ENCODE measurements at places on chromosomes 2 and 18.
A peak's percentile ranks its signal among the peaks of the same experiment; 100 is the strongest.

DNA sequence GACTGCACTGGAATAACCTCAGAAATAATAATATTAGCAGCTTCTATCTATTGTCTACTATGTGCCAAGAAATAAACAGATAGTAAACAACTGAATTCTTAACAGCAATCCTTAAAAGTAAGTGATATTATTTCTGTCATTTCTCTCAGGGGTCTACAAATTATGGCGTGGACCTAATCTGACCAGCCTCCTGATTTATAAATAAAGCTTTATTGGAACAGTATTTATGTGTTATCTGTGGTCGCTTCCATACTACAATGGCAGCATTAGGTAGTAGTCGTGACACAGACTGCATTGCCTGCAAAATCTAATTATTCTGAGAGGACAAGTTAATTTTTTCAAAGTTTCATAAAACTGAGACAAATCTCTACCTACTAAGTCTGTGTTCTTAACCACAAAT, 49.0 kb downstream of the SLC16A14 start:
- DNase-seq: no peak

DNA sequence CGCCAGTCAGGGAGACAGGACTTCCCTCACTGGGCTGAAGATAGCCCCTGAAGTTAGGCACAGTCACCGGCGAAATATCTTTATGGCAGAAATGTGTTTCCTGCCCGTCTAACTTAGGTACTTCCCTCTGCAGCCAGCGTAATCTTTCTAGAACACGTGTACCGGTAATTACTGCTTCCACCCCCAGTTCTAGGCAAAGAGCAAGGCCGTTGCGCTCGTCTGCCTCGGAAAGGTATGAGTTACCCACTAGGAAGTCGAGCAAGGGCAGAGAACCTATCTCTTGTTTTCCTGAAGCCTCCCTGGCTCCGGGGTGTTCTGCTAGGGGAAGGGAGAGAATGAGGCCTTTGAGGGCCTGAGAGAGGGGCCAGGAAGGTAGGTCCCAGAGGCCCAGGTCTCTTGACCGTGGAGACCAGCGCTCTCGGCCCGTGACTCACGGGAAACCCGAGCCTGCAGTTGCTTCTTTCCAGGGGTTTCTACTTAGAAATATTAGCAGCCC, 70.0 kb downstream of the TWSG1 start:
- peak; percentile 8 for DNase-seq

GRCh38 chr18:457140-457519, 43.4 kb downstream of the COLEC12 start:
- DNase-seq: no peak

- no peak for DNase-seq
These were observed 124.2 kb downstream of the LPIN1 start for GRCh38 chr2:11870584-11870983.

- no peak for DNase-seq
These were observed 258.6 kb upstream of the CRIM1 start for GRCh38 chr2:36097022-36097421.

- DNase-seq: peak; percentile 14
These were observed 891 bp upstream of the KHK start for GRCh38 chr2:27085673-27086089.

- DNase-seq: no peak
These were observed 377.1 kb upstream of the SLC39A10 start for GRCh38 chr2:195279840-195280427.

DNA sequence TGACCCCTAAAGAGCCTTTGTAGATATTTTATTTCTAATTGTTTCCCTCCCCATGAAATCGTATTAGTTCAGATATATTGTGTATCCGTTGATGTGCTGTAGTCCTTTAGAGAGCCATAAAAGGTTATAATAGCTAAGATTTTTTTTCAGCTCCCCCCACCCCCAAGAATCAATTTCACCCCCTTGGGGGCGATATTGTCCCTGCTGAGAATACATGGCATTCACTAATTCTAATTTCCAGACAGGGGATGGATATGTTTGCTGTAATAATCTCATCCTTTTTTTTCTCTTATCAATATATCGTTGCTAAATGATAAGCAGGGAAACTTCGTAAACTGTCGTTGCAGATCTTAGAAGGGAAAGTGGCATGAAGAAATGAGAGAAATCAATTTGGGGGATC, 530.7 kb downstream of the TMEM182 start:
- no peak for DNase-seq

GRCh38 chr2:224283466-224283965, 118.4 kb downstream of the FAM124B start:
- DNase-seq: no peak

DNA sequence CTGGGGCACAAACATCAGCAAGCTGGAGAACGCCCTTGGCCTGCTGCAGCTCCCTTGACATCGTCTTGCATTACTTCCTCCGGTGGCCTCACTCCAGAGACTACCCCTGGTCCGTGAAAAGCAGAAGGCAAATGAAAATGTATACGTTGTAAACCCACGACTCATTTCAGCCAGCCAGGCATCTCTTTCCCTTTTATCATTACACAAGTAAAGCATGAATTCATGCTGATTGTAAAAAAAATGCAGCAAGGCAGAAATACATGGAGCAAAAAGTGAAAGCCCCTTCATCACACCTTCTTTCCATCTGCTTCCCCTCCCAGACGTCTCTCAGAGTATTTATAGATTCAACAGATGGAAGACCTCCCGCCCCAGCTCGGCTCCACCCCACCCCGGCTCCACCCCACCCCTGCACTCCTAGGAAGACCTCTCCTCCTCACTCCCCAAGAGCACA, 41.6 kb upstream of the RALBP1 start:
- no peak for DNase-seq

DNA sequence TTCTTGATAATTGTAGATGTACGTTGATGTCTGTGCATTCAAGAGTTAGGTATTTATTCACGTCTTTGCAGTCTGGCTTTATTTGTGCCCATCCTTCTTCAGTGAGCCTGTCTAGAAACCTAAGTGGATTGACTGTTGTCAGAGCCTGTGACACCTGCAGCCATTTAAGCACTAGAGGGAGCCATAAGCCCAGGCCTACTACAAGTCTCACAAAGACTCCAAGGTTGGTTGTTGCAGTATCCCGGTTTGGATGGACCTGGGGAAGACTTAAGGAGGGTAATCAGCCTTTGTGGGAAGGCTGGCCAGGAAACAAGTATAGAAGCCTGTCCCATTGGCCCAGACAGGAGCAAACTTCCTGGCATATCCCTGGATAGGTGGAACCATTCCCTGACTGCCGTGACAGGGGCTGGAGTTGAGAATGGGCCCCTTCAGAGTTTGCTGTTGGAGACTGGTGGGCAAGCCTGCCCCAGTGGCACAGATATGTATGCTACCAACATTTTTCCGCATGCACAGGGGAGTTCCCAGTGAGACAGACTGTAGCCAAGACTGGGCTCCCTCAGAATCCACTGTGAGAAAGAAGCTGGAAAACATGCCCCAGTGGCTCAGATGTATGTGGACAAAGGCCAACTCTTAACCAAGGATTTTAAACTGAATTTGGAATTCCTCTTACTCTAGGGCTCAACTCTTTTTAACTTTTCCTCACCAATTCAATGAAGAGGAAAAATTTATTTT, 9.3 kb upstream of the LRRC30 start:
- no peak for DNase-seq

DNA sequence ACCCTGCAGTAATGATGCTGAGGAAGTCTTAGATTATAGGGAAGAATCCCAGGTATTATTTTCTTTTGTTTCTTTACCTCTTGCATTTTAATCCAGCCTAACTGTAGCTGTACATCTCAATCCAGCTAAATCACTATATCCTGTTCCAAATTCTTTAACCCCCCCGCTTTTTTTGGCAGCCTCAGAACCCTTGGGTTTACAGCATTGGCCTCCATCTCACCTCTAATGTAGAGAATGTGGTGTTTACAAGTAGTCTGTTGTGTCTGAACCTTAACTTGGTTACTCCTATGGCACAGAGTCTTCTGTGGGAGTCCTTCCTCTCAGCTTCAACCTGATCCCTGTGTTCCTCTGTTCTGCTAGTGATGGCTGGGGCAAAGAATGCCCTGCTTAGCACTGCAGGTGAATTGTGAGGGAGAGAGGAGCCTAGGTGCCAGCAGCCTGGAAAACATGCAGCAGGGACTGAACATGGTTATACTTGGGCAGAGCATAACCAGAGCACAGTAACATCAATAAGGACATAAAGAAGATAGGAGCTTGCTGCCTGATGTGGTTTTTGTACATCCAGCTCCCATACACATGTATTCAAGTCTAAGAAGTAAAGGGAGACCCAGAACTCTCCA, 130.2 kb downstream of the FAM124B start:
- DNase-seq: no peak

DNA sequence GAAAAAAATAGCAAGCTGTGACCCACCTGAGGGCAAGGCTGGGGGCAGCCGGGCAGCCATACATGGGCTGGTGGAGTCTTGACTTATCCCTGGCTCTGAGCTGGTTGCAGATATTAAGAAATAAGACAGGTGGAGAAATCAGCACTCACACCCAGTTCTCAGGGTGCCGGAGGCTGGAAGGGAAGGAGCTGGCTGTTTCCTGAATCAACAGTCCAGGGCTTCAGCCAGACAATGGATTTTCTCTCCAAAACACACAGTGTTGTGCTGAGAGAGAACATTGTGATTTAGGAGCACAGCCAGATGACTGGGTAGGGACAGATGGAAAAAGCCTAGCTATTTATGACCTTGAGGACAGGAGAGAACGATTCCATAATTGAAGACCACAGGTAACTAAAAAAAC, 208.8 kb downstream of the LDLRAD4 start:
- no peak for DNase-seq

DNA sequence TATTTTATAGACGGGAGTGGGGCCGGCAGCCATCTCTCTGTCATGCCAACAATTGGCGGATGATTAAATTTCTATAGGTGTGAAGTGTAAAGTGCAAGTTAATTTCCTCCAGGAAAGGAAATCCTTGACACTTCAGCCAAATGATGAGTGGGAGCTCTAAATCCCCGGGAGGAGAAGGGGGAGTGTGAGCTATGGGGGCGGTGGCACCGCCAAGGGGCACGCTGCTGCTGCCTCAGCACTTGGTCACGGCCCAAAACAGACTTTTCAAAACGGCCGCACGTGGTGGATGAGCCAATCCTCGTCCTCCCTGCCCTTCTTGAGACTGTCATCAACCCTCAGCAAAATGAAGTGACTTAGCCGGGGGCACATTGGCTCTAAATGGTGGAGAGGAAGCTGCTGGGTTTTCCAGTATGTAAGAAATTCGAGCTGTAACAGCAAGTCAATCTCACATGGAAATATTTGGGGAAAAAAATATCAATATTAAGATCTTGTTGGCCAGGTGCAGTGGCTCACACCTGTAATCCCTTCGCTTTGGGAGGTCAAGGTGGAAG, 200.8 kb downstream of the TFCP2L1 start:
- no peak for DNase-seq

GRCh38 chr2:37769551-37769950, 98.1 kb upstream of the CDC42EP3 start:
- no peak for DNase-seq

DNA sequence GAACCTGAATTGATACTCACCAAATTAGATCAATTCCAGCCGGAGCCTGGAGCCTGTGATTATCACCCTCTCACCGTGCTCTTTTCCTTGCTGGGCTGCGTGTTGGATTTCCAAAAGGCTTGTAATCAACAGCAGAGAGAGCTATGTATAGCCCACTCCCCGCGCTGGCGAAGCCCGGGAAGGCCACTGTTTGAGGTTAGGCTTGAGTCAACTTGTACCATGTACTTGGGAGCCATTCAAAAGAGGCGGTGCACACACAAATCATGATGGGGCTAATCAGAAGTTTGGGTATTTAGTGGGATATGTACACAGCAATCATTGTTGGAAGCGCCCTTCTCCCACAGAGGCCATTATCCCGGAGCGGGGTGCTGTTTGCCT, 151.6 kb downstream of the GLI2 start:
- DNase-seq: no peak

DNA sequence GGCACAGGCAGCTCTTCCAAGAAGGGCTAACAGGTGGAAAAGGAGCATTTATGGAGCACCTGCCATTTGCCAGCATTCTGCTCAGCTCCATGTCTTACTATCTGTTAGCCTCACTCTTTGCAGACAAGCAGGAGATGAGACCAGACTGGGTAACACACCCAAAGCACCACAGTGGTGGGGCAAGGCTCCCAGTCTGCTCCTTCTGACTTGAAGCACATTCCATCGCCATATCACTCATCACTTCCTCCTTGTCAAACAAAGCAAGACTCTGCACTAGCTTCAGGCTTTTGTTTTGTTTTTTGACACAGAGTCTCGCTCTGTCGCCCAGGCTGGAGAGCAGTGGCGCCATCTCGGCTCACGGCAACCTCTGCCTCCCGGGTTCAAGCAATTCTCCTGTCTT, 182.8 kb downstream of the MGAT5 start:
- no peak for DNase-seq

DNA sequence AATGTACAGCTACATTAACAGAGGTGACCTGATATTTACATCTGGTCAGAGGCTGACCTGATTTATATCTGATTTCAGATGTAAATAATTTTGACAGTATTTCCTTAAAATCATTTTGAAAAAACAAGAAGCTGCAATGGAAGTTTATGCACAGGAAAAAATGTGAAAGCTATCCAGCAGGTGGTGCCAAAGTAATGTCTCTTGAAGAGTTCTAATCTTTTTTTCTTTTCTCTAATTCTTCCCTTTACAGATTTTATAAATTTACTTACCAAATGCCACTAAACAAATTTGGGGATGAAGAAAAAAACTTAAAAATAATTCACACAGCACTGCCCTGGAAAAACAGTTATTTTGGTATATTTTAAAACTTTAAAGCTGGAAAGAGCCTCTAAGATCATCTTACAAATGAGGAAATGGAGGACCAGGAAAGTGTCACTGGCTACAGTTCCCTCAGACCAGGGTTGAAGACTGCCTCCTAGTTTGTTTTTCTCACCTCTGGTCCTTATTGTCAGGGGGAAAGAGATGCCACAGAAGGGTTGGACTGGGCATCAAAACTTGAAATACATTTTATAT, 16.4 kb upstream of the FBLN7 start:
- no peak for DNase-seq

DNA sequence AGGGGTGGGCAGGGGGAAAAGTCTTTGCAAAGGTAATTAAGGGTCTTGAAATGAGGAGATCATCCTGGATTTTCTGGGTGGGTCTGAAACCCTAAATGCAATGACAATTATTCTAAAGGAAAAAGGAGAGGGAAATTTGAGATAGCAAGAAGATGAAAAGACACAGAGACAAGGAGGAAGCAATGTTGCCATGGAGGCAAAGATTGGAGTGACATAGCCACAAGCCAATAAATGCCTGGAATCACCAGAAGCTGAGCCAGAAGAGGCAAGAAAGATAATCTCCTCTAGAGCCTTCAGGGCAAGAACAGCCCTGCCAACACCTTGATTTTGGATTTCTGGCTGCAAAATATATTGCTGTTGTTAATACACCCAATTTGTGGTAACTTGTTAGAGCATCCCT, 1246.3 kb upstream of the PIK3C3 start:
- no peak for DNase-seq

DNA sequence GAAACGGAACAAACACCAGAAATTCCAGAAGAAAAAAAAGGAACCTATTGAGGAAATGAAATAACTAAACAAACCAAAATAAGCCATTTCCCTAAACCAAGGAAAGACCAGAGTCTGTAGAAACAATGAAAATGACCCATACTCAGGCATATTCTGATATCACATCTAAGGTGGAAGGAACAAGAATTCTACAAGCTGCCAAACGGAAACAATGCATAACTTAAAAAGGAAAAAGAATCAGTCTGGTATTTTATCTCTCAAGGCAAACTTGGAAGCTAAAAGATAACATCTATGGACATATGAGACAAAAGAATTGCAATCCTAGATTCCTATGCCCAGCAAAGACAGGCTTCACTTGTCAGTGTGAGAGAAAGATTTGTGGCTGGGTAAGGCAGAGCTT, 326.2 kb downstream of the PDE11A start:
- no peak for DNase-seq

All from activated T-cell treated with anti-CD3 and anti-CD28 coated beads for 24 hours (primary cell).